CD4-positive, alpha-beta T cell treated with Interleukin-4 for 4 hours (primary cell): ENCODE measurements at places on chromosomes 7 and 10.

DNA sequence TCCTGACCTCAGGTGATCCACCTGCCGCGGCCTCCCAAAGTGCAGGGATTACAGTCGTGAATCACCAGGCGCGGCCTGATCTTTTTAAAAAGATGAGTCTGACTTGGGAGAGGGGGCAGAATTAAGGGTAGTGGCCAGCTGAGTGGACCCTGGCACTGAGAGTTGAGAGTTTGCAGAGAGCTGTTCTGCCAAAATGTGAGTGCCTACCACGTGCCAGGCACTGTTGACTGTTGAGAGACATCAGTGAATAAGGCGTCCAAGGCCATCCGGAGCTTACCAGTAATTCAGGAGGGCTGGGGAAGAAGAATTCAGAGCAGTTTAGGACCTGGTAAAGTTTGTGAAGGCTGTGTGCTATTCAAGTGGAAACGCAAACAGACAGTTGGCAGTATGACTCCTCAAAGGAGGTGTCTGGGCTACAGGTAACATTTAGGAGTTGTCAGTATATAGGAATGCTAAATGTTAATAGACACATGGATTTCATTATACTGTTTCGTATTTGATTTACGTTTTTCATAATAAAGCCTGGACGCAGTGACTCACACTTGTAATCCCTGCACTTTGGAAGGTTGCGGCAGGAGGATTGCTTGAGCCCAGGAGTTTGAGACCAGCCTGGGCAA is 1.5 kb downstream of the NIPSNAP2 start:
- no peak for DNase-seq

- no peak for DNase-seq
Observed at GRCh38 chr7:157908006-157908782, 571.4 kb downstream of the DNAJB6 start.

DNA sequence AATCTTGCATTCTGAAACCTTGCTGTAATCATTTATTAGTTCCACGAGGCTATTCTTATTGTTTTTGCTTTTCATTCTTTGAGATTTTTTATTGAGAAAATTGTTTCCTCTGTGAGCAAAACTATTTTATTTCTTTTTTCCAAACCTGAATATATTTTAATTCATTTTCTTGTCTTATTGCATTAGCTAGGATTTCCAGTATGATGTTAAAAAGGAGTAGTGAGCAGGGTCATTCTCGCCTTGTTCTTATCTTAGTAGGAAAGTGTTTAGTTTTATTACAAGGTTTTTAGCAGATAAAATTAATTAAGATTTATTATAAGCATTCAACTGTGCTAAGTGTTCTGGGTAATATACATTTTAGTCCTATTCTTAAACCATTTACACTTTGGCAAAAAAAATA is 214.6 kb upstream of the KLF6 start:
- no peak for DNase-seq

DNA sequence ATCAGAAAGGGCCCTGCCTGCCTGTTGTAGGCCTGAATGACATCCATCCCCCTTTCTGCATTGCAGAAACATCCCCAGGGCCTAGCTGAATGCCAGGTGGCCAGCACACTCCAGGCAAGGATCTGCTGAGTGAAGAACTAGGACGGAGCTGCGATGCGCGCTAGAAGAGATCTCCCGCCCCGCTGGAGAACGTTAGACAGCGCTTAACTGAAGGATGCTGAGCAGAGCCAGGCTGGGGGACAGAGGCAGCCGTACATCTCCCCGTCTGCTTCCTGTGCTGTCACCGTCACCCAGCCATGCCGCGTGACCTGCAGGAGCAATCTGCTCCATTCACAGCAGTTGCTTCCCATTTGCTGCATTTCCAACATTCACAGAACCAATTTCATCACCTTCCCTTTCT is 73.3 kb downstream of the FAM53B start:
- no peak for DNase-seq

- no peak for DNase-seq
Observed at GRCh38 chr7:134448356-134449229, 10.3 kb downstream of the AKR1B1 start.

- DNase-seq, result no peak
Observed at GRCh38 chr10:43026039-43026973, 50.6 kb upstream of the RET start.

DNA sequence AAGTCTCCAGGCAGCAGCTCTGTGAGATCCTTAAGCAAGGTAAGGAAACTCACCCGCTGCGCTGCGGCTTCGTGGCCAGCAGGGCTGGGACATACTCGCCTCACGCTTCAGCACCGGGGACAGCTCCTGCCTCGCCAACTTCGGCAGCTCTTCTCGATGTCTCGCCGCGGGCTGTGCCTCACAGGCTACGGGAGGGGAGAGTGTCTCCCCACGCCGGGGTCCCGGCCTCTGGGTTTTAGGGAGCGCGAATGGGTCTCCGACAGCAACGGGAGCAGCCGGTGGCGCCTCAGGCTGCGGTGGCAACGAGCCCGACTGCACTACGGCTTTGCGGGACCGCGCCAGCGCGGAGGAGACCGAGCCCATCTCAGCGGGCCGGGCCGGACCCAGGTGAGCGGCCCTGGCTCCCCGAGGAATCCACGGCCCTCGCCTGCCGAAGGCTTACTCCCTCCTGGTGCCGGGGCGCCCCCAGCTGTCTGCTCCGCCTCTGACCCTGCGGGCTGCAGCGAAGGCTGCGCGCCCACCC is 62.4 kb downstream of the LSM5 start:
- peak; percentile 3 for DNase-seq

GRCh38 chr7:38760226-38760625 is 129.1 kb upstream of the AMPH start:
- no peak for DNase-seq

- DNase-seq, result no peak
Observed at GRCh38 chr7:1725199-1725690, 55.2 kb downstream of the ELFN1 start.

- DNase-seq, result no peak
Observed at GRCh38 chr7:17581301-17581700, 282.8 kb downstream of the AHR start.

DNA sequence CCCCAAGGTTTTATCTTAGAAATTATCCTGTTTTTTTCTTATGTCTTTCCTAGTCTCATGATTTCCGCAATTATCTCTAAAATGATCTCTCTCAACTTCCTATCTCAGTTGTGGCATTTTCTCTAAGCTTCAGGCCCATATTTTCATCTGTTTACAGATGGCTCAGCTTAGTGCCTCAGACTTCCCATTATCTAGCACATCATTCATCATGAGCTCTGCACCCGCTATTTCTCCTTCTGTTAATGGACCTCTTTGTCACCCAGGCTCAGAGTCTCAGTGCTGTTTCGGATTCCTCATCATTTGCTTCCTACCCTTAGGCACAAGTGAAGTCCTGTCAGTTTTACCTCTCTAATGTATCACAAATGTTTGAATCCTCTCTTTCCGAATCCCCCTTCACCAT is 84.1 kb downstream of the BMPR1A start:
- no peak for DNase-seq

DNA sequence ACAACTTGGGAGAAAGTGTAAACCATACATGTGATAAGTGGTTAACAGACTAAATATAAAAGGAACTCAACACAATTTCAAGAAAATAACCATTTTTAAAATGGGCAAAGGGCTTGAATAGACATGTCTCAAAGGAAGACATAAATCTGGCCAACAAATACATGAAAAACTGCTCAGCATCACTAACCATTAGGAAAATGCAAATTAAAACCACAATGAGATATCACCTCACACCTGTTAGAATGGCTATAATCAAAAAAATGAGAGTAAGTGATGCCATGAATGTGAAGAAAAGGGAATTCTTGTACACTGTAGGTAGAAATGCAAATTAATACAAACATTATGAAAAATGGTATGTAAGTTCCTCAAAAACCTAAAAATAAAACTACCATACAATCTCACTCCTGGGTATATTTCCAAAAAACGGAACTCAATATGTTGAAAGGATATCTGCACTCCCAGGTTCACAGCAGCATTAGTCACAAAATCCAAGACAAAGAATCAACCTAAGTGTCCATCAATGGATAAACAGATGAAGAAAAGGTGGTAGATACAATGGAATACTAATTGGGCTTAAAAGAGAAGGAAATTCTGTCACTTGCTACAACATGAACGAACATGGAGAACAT is 5.6 kb downstream of the SNX13 start:
- no peak for DNase-seq

GRCh38 chr10:6956562-6956961 is 376.5 kb upstream of the PRKCQ start:
- no peak for DNase-seq
